ENCODE measurements at places on chromosomes 2 and 18.

DNA sequence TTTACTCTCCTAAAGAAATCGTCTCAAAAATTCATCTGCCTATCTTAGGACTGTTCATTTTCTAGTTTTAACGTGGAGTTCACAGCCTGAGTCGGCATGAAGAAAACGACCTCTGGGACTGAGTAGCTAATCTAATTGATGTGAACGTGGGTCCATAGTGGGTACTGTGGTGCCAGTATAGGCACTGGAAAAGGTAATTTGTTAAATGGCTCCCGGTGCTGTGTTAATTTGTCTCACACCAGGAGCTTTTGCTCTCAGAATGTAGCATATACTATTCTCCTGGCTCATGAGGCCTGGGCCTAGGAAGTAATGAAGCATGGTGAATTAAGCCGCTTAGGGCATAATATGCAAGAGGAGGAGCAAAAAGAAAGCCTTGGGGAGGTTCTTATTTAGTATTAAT, 414.4 kb upstream of the NXPH2 start:
- DNase-seq, result no peak

GRCh38 chr2:45404807-45405297, 206.2 kb downstream of the SRBD1 start:
- no peak for DNase-seq

DNA sequence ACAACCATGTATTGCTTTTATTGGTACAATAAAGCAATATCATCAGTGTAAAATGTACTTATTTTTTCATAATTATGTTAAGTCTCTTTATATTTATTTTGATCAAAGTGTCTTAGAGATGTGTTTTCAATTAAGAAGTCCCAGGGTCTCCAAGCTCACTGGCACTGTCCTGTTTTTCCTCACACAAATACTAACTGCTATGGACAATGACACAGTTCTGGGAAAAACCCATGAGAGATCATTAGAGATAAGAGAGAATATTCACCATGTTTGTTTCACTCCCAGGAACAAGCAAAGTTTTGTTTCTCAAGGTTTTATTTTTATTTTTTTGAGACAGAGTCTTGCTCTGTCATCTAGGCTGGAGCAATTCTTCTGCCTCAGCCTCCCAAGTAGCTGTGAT, 38.7 kb downstream of the E2F6 start:
- DNase-seq, result no peak

- DNase-seq, result no peak
Observed at GRCh38 chr2:155060896-155061295, 362.4 kb downstream of the KCNJ3 start.

DNA sequence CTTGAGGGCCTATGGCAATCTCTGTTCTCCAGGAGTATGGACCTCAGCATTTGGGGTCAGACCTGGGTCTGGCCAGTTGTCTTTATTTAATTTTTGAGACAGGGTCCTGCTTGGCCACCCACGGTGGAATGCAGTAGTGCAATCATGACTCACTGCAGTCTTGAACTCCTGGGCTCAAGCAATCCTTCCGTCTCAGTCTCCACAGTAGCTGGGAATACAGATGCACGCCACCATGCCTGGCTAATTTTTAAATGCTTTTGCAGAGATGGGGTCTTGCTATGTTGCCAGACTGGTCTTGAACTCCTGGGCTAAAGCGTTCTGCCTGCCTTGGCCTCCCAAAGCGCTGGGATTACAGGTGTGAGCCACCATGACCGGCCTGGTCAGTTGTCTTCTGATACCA, 46.4 kb upstream of the INHBB start:
- DNase-seq, result no peak

- DNase-seq, result no peak
Observed at GRCh38 chr2:168632709-168633121, 169.7 kb upstream of the NOSTRIN start.

DNA sequence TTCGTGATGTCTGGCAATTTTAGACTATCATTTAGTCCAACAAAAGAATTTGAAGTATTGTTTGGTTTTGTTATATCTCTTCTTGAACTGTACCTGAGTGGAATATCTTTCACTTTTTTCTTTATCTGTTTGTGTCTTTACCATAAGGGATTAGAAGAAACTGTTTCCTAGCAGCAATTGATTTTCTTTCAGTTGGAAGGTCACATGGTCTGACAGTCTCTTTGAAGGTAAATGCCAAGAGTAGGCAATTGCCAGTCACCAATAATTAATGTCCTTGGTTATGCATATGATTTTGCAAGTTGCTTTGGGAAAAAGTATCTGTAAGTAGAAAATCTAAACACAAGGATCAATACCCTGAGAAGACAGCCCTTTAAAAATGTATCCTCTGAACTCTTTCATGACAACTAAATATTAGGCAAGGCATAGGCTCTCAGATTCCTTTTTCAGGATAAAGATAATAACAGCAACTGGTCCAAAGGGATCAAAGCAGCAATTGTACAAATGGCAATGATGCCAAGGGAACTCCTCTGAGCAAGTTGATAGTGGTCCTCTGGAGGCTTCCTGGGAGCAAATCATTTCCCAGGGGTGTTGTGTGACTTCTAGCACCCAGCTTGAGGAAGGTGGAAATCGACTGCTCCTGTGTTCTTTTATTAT, 17.6 kb downstream of the MAP3K19 start:
- DNase-seq, result no peak

- DNase-seq, result peak; percentile 31
Observed at GRCh38 chr2:88281302-88282217, 111.4 kb downstream of the THNSL2 start.

DNA sequence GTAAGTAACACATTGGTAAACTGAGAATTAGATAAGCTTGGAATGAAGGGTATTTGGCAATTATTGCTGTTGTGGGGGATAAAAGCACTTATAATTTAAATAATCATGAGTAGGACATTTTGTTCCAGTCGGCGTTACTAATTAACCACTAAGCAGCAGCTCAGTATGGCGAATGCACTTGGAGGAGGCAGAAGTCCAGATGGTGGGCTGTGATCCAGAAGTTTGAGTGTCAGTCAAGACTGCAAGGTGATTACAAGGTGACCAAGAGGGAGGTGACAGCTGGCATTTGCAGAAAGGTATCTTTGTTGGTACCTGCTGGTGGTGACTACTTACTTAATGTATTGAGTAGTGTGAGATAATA, 643.6 kb upstream of the FAM98A start:
- peak; percentile 40 for DNase-seq

DNA sequence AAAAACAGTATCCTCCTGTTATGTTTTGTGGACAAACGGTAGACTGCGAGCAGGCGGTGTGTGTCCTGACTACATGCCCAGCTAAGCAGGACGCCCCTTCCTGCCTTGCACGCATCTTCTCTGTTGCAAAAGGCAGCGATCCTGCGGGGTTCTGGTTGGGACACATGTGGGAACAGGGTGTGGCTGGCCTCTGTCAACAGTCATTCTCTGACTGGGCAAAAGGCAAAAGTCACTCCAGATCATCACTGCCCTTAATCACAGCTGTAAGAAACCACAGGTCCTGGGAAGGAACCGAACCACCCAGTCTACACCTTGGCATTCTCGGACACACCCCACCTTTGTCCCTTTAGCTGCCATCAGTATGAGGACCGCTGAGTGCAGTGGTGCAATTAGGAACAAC, 44.3 kb upstream of the TMEM87B start:
- DNase-seq, result no peak
